Liver (tissue), 10 donors: ENCODE measurements at places on chromosomes 11 and 22.

DNA sequence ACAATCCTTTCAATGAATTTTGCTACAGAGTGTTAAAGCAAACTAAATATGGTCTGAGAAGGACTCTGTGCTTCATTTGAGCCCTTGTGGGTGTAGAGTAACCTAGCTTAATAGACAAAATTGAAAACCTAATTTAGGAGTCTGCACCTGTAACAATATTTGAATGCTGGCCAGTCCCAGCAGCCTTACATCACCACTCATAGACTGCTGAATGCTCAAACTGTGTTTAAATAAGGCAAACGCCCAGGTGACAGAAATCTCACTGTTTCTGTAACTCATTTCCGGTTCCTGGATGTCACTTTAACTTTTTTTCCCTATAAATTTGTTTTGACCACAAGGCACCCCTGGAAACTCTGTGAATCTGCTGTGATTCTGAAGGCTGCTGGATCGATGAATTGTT, 45.5 kb upstream of the GLYATL1B start:
- no peak for DNase-seq

DNA sequence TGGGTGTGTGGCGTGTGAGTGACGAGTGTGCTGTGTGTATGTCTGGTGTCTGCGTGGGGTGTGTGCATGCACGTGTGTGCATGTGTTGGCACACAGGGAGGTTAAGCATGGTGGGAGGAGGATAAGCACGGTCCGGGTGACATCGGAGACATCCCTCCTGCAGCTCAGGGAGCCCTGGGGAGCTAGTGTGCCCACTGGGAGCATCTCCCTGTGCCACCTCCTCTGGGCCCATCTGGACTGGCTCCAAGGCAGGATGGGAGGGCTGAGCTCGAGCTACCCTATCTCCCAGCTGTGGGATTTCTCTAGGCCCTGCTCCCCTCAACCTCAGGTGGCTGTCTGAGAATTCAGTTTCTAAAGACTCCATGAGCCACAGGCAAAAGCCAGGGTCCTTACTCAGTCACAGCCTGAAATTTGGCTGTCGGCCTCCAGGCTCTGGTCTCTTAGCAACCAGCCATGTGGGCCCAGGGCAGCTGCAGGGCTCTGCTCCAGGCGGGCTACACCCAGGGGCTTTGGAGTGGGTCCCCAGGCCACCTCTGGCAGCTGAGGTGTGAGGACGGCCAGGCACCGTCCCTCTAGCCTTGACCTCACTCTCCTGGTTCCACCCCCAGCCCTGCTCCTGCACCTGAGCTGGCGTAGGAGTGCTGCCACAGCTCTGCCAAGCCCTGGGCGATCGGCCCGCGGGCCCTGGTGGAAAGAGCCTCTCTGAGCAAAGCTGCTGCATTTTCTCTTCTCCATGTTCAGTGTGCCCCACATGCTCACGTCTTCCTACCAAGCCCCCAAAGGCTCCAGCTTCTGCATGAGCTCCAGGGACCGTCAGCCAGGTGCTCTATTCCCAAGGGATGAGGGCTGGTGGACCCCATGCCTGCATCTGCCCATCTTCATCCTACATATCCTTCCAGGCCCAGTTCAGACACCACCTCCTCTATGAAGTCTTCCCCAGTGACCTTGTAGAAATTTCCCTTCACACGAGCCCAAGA, 39.7 kb downstream of the RTL6 start:
- DNase-seq = no peak

DNA sequence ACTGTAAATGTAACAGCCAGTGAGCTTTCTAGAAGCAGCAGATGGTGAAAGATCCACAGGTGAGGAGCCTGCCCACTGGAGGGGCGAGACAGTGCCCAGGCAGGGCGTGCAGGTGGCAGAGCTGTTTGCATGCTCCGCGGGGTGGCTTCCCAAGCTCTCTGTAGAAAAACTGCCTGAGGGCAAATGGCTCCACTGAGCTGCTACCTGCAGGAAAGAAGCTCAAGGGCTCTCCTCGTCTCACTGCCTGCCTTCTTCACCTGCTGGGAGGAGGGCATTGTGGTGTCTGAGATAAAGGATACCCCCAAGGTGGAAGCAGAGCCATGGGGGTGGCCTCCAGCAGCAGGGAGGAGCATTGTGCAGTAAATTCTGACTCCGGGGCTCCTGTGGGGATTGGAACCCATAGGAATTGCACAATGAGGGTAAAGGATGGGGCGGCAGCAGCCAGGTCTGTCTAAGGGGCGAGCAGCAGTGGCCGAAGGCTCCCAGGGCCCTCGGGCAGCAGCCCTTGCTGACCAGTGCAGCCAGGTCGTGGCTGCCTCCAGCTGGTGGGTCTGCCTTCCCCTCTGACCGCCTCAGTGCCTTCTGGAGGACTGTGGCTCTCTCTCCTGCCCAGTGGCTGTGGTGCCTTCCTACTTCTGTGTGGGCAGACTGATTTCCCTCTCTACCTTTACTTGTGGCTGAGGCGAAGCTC, 28.0 kb upstream of the CABP7 start:
- DNase-seq = no peak

DNA sequence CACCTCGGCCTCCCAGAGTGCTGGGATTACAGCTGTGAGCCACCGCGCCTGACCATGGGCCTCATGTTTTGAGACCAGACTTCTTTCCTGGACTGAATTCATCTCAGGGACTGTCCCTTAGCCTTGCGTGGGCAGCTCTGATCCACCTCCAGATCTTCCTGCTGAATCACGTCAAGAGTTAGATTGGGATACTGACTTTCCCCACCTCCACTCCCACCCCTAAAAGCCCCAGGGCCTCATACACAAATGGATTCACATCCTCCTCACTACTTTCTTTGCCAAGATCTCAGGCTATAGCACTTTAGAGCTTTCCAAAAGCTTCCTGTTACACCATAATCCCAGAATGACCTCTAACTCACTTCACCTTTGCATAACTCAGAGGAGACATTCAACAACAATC, 12.1 kb downstream of the CCDC87 start:
- no peak for DNase-seq

GRCh38 chr22:43921370-43921769, 2.2 kb upstream of the PNPLA3 start:
- DNase-seq = no peak

GRCh38 chr11:61134801-61135257, 26.4 kb downstream of the VPS37C start:
- DNase-seq = no peak

GRCh38 chr22:44895296-44896055, 114.3 kb downstream of the PHF21B start:
- DNase-seq = no peak

- no peak for DNase-seq
Measured at GRCh38 chr11:66335531-66336233, 552 bp downstream of the RIN1 start.

- no peak for DNase-seq
Measured at GRCh38 chr22:26374391-26375026, 54.6 kb upstream of the ASPHD2 start.

GRCh38 chr11:111642542-111642941, 40.3 kb downstream of the SIK2 start:
- DNase-seq = no peak

GRCh38 chr11:33722590-33723234, 13.5 kb downstream of the CD59 start:
- DNase-seq = no peak

DNA sequence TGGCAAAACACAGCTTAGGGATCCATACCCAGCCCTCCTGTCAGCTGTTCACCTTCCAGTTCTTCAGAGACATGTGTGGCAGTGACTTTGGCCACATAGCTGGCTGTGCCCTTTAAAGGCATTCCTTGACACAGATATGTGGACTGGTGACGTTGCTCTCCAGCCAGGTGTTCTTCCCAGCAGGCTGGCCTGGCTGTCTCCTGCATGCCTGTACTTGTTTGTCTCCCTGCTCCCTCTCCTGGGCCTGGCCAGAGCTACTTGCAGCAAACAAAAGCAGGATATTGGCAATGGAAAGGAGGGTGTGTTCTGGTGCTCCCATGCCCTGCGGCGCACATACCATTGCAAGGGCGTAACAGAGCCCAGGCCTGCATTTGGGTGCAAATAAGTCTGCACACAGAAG, 38.3 kb downstream of the PIK3IP1 start:
- DNase-seq = no peak

DNA sequence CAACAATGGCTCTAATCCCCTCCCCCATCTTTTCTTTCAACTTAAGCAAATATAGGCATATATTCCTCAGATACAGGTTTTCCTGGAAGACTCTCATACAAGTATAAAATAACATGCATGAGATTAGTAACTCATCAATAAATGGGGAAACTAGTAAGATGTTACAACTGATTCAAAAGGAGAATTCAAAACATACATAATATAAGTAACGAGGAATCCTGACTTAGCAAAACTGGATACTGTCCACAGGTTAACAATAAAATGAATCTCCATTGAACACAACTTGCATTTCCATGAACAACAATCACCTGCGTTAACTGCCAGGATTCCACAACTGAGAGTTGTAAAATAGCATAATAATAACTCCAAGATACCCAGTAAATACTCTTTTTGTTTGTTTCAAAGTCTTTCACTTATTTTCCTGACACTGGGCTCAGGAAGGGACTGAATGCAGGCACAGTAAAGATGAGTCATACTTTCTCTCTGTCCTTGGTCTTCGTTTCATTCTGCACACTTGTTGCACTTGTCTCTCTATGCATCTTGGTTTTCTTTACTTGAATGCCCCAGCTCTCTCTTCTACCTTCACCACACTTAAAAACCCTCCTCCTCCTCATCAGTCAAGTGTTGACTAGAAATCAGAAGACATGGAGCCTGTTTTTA, 8.1 kb downstream of the APIP start:
- DNase-seq = no peak

GRCh38 chr11:86101493-86101892, 32.6 kb upstream of the PICALM start:
- DNase-seq = no peak

DNA sequence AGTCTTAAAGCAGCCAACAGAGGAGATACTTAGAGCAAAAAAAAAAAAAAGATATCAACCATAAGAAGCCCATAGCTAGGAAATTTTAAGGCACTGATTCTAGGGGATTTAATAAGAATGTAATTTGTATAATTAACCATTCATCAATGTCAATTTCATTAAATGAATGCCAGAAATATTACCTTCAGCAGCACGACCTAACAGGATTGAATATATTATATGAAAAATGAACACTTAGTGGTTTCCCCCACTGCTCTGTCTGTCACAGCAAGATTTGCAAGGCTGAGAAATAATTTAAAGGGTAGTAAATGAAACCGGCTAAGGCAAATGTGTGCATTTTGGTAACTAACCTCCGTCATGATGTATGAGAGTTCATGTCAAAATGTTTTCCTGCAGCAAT, 319.9 kb downstream of the KIRREL3 start:
- no peak for DNase-seq

DNA sequence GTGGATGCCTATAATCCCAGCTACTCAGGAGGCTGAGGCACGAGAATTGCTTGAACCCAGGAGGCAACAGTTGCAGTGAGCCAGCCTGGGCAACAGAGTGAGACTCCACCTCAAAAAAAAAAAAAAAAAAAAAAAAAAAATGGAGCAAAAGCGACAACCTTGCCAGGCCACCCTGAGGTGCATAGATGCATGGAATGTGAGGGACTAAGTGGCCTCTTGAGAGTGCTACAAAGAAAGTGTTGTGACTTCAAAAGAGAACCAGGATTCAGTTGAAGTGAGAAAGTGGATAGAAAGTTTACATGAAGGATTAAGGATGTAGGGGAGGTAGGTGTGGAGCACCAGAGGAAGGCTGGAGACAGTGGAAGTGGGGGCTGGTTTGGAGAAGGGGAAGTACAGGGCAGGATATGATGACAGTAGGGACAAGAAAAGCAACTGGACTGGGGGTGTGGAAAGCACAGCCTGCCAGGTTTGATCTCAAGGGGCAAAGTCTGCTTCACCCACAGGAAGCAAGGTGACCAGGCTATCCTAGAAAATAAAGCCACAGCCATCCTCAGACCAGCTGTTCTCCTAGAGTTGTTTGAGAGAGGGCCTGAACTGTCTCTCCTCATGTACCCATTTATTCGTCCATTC, 36.0 kb upstream of the OLFML1 start:
- no peak for DNase-seq

DNA sequence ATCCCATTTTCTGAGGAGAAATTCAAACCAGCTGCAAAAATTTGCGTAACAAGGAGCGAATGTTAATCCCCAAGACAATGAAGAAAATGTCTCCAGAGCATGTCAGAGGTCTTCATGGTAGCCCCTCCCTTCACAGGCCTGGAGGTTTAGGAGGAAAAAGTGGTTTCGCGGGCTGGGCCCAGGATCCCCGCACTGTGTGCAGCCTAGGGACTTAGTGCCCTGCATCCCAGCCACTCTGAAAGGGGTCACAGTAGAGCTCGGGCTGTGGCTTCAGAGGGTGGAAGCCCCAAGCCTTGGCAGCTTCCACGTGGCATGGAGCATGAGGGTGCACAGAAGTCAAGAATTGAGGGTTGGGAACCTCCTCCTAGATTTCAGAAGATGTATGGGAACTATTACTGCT, 87.4 kb downstream of the BRD1 start:
- DNase-seq = no peak

DNA sequence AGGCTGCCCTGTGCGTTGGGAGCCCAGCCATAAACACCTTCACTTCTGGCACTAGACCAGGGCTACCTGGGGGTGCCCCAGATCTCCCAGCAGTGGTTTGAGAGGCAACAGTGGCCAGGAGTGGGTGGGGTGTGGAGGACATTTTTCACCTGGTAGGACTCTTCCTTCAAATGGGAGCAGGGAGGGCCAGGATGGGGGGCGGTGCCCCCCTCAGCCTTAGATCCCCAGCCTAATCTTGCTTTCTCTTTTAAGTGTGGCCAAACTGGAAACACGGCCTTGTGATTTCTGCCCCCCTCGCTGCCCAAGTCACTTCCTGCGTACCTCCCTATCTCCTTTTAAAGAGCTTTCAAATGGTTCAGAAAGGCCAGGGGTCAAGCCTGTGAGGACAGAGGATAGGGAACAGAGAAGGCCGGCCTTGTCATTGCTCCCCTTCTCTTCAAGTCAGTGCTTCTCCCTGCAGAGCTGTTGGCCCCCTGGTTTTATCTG, 800 bp downstream of the KCNJ5 start:
- no peak for DNase-seq

DNA sequence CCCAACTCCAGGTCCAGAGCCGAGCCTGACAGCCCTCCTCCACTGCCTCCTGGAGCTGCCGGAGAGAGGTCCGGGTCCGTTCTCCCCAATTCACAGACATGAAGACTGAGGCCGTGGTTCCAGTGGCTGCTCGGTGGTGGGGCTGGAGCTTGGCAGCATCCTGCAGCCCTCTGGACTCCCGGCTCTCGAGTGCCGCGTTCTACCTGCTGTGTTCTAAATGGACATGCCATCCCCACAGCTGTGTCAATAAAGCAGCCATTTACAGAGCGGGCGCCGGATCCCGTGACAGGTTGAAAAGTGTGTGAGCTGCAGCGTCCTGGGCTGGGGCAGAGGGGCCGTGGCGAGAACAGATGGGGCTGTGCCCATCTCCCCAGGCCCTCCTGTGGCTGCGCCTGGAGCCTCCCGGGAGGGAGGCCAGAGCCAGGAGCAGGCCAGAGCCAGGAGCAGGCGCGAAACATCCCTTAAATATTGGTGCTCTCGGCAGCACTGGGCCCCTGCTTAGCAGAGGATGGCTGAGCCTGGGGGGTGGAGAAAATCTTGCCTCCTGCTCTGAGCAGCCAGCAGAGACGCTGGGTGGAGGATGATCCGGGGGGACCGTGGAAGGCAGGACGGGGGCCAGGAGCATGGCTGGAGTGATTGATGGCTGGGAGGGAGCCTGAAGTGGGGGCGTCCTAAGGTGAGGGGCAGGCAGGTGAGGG, 46.2 kb downstream of the FLRT1 start:
- no peak for DNase-seq
